Stimulated activated CD8-positive, alpha-beta memory T cell treated with anti-CD3 and anti-CD28 coated beads, Interleukin-4, amount 100 ng/mL, for 1 hour (primary cell): ENCODE measurements at places on chromosomes 1 and 21.

GRCh38 chr1:186283374-186283773, 91.7 kb downstream of the TPR start:
- no peak for DNase-seq

GRCh38 chr1:191889623-191890003, 268.6 kb upstream of the RGS18 start:
- DNase-seq: no peak

DNA sequence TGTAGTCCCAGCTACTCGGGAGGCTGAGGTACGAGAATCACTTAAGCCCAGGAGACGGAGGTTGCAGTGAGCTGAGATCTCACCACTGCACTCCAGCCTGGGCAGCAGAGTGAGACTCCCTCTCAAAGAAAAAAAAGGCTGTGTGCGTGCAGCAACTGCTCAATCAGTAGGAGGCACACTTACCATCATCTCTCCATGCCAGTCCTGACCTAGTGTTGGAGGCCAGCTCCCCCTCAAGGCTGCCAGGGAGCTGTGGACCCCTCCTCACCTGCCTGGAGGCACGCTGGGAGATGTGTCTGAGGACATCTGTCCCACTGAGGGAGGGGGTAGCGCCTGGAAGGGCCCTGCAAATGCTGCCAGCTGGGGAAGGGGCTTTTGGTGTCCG, 11.9 kb downstream of the RPS6KA1 start:
- no peak for DNase-seq

GRCh38 chr1:208691012-208691411, 446.8 kb upstream of the PLXNA2 start:
- DNase-seq: no peak

GRCh38 chr21:37531431-37531932, 164.9 kb downstream of the DYRK1A start:
- no peak for DNase-seq

DNA sequence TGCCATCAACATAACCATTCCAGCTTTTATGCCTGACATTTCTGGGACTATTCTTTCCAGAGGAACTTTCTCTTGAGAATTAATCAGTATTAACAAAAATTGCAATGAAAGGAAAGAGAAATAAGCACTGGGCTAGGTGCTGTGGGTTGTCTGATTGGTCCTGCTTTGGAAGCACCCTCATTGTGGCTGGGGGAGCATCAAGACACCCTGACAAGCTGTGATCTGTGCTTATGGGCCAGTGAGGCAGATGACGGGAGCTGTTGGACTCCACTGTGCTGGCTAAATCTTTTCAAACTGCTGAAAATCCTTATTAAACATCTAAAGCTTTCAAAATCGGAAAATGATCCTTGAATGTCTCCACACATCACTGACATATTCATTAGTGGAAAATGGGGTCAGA, 20.0 kb downstream of the UBASH3A start:
- DNase-seq: no peak

DNA sequence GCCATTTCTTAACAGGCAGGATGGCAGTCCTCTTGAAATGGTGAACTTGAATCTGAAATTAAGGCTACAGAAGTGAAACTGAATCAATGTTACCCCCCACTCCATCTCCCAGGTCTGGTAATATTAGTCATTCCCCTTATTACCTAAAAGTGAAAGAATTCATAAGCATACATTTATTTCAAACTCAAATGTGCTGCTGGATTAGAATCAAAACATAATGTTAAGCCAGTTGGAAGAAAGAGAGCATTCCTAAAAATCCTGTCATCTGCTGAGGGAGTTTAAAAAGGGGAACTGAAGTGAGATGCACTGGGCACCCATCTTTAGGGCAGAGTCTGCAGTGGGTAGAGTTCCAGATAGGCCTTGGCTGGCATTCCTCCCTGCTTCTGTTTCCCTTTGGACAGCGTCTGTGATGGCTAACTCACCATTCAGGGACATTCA, 17.4 kb downstream of the KIAA0319L start:
- no peak for DNase-seq

DNA sequence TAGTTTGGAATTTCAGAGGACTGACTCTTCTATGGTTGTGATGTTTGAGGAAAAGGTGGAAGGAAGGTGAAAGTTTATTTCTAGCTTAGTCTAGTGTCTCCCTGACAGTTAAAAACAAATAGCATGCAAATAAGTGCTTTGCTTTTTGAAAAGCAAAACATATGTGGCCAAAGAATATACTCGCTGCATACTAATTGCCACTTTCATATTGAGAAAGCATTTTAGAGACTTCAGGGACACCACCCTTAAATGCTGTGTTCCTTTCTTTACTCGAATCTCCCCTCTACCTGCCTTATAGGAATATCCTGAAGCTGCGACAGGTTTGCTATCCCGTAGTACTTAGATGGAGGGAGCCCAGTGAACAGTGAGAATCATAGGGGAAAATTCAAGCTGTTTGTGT, 23.2 kb downstream of the GLUL start:
- DNase-seq: no peak

GRCh38 chr1:92211166-92211565, 6.5 kb upstream of the C1orf146 start:
- no peak for DNase-seq

GRCh38 chr1:193229136-193229535, 42.7 kb upstream of the B3GALT2 start:
- no peak for DNase-seq

DNA sequence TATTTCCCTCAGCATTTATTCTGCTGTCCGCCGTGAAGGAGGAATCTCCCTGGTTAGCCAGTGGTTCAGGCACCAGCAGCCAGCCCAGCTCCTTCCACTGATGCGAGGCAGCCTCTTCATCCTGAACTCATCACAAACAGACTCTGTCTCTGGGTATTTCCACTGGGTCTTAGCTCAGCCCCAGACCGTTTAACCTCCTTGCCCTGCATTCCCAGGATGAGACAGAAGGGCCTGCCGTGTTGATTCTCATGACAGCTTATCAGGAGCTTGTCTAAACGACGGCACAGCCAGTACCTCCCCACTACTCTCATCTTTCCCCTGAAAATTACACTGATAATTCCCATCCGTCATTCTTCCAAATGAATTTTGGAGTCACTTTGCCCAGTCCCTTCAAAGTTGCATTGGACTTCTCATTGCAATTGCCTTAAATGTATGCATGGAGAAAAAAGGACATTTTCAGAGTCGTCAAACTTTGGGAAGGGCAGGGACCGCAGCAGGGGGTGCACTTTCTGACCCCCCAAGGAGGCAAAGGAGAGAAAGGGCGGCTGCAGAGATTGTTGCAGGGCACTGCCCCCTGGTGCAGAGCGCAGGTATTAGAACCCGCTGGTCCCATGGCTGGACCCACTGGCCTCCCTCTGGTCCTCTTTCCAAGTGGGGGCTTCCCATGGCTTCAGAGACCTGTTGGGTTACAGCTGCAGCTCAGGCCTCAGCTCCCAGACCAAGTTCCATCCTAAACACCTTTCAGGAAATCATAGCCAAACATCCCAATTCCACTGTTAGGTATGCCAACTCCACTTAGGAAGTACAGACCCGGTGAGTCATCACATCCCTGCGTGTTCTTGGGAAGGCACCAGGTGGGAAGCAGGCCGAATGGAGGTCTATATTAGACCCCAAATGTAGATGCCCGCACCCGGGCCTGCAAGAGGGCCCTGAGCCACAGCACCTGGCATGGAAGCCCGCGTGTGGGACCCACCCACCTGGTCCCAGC, 3.7 kb upstream of the MEGF6 start:
- no peak for DNase-seq

- no peak for DNase-seq
These were observed 98.4 kb upstream of the GADD45A start for GRCh38 chr1:67586596-67586995.

DNA sequence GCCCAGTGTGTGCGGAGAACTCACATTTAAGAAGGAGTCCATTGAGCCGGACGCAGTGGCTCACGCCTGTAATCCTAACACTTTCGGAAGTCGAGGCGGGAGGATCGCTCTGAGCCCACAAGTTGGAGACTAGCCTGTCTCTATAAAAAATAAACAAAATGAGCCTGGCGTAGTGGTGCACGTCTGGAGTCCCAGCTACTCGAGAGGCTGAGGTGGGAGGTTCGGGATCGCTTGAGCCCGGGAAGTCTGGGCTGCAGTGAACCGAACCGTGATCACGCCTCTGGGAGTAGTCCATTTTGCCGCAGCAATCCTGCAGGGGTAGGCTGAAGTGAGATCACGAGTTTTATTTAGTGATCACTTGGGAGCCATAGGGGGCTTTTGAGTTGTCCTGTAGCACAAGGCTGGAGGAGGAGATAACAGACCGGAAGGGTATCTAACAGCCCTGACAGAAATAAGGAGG, 497 bp upstream of the FUCA1 start:
- no peak for DNase-seq

DNA sequence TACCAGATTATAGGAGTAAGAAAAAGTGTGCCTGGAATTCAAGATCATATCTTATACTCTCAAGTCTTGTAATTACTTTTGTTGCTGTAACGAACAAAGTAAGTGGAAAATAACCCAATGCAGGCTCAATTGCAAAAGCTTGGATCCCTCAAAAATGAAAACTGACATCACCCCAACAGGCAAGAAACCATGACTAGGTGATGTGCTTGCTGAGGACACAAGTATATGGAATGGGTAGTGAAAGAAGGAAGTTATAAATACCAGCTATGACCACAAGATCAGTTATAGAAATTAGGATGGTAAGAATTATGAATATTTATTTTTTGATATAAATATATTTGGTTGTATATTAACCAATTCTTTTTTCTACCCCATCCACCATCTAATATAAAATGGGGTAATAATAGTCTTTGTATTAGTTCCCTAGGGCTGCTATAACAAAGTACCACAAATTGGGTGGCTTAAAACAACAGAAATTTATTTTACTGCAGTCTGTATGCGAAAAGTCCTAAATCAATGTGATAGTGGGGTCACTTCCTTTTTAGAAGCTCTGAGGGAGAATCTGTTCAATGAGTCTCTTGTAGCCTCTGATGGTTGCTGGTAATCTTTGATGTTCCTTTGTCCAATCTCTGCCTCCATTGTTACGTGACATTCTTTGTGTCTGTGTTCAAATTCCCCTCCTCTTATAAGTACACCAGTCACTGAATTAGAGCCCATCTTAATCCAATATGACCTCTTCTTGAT, 45.0 kb downstream of the DUSP10 start:
- no peak for DNase-seq

DNA sequence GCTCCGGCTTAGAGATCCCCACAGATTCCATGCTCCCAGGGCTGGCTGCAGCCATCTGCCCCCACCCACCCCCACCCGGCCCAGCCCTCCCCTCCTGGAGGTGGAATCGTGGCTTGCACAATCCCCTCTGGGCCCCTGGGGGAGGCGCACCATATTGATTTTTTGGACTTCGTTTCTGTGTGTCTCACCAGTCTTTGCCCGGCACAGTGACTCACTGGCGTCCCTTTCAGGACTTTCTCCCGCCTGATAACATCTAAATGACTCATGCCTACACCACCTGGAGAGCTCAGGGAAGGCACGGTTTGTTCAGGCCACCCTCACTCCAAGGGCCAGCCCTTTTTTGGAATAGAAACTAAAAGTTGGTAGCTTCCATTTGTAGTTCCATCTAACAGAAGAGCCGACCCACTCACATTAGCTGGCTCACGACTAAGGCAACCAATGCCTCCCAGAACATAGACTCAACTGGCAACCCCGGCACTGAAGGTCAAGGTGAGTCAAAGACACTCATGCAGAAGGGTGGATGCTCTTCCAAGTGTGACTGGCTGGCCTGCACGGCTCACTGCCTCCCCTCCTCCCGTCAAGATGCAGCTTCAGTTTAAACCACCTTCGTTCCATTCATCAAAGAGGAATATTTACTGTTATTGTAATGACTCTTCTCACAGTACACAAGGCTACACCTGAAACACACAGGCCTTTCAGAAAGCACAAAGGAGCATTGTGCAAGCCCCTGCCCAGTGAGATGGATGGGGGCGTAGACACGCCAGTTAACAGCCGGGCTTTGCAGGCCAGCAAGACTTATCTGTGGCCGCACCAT, 18.1 kb upstream of the ETS2 start:
- DNase-seq: no peak

DNA sequence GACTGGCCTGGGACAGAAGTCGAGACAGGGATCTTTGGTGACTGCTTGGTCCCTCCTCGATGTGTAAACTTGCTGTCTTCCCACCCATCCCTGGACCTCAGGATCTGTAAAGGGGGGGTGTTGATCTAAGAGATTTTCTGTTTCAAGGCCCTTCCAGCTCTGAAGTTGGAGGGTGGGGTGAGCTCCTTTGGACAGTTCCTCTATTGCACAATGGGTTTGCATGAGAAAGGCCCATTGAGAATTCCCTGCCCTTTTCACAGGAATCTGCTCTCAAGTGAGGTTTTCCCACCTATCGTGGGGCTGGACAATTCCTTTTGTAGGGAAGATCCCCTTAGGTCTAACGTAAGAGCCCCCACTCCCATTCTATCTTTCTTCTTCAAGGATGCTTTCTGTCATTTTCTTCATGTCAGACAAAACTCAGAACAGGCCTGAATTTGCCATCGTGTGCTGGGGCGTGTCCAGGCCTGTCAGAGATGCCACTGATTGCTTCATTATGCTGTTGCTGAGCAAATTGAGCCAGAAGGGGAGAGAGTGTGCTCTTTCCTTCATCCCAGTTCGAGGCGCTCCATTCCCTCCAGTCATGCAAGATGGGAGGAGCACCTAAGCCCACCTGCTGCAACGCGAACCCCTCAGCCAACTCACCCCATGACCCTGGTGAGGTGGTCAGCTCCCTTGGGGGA, 149.9 kb upstream of the IGSF21 start:
- DNase-seq: no peak

- DNase-seq: no peak
These were observed 5.7 kb downstream of the TRIM46 start for GRCh38 chr1:155179112-155180031.

DNA sequence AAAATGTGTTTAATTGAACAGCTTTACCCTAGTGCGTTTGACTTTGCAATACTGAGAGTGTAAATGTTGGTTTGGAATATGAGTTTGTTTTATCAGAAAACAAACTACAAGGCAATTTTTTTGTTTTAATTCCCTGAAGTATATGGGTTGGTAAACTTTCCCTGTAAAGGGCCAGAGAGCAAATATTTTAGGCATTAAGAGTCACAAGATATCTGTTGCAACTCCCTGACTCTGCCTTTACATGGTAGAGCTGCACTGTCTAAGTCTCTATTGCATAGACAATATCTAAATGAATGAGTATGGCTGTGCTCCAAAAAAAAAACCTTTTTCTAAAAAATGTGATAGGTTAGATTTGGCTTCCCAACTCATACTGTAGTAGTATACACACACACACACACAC, 115.1 kb upstream of the PBX1 start:
- no peak for DNase-seq

- DNase-seq: no peak
These were observed 8.5 kb downstream of the KYAT3 start for GRCh38 chr1:88983791-88984559.

GRCh38 chr1:85427849-85428248, 37.1 kb downstream of the DDAH1 start:
- no peak for DNase-seq

GRCh38 chr1:17251701-17252376, 2.9 kb downstream of the PADI3 start:
- DNase-seq: no peak

DNA sequence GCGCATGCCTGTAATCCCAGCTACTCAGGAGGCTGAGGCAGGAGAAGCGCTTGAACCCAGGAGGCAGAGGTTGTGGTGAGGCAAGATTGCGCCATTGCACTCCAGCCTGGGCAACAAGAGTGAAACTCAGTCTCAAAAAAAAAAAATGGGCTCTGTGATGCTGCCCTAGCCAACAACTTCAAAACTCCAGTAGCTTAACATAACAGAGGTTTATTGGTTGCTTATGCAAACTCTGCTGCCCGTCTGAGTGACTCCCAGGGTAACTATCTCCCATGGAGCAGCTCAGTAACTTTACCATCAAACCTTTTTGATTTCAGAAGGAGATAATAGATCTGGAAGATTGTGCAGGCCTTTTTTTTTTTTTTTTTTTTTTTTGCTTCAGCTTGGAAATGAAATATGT, 18.9 kb upstream of the ITLN2 start:
- no peak for DNase-seq

- DNase-seq: no peak
These were observed 7.2 kb downstream of the C1orf116 start for GRCh38 chr1:207025146-207025880.
